ENCODE measurements at places on chromosomes 11 and 22.

DNA sequence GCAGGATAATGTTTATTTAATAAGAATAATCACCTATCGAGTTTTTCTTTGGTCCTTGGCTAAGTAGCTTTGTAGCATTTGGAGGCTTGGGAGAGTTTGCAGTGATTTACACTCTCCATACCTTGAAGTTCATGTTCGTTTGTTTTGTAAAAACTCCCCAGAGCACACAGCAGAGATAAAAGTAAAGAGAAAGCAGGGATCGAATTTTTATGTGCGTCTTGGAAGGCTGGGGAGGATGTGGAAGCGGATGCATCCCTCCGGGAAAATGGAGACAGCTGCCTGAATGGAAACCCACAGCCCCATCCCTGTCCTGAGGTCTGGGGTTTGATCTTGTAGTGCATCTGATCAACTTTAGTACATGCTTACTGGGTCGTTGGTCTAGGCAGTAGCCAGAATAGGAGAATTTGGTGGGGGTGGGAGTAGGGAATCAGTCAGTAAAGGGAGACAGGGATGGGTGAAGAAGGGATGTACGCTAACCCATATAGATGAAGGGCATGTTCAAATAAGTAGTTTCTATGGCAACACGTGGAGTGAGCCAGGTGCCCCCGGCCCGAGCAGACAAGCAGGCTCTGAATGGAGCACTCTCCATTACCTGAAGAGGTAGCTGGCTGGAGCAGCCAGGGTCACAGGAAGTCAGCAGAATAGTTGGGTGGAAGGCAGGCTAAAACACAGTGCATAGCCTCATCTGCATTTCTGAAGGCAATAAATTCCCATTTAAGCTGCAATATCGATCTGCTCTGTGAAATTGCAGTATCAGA lies 147.8 kb downstream of the COMMD9 start:
- no peak for DNase-seq

- DNase-seq: no peak
These were observed 51.2 kb downstream of the NFAM1 start for GRCh38 chr22:42380769-42381551.

- no peak for DNase-seq
These were observed 9.6 kb downstream of the REXO2 start for GRCh38 chr11:114448749-114449482.

- DNase-seq: no peak
These were observed 390.0 kb downstream of the NTM start for GRCh38 chr11:131760091-131761061.

DNA sequence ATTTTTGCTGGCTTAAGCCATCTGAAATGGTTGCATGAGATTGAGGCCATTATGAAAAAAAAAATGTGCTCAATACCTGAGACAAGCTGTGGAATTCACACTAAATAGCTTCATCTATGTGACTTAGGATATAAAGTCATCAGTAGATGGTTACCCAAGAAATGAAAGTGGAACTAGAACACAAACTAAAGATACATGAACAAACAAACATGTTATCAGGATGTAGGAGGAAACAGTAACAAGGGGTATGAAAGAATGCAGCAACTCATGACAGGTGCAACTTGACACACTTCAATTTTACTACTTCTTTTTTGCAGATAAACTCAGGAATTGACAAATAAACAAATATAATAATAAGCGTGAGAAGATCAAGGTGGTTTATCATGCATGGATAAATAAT lies 155.0 kb downstream of the WT1 start:
- no peak for DNase-seq

GRCh38 chr11:57599381-57599780 lies 1.9 kb downstream of the SERPING1 start:
- no peak for DNase-seq

- DNase-seq: no peak
These were observed 66.6 kb upstream of the PRODH start for GRCh38 chr22:19002684-19003038.

- DNase-seq: no peak
These were observed 696.5 kb upstream of the CHORDC1 start for GRCh38 chr11:90919332-90919731.

DNA sequence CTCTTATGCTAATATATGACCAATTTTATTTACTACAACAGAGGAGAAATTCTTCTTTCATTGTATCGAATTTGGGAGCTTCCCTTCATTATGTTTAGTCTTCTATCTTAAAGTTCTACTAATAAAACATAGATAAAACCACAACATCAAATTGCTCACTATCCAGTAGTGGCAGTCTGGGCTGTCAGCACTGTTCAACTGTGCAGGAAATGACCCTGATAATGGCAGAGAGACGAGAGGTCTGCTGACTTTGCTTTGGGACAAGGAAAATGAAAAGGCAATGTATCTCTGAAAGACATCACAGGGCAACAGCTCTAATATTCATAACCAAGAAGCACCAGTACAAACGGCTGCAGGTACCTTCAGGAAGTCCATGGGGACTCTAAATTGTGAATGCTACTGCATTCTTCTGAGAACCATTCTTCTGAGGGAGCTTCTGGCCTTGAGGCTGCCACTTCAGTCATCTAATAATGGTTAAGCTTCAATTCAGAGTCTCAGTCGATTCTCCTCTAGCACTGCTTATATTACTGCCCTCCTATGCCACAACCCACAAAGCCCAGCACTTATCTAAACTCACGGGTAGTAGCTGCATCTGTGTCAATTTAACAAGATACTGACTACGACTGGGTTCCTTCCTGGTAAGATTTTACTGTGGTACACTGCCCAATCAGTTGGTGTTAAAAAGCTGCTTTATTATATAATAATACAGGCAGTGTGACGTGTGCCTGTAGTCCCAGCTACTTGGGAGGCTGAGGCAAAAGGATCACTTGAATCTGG lies 44.2 kb downstream of the CKAP5 start:
- DNase-seq: no peak

GRCh38 chr11:85795712-85796487 lies 15.0 kb downstream of the SYTL2 start:
- no peak for DNase-seq

- no peak for DNase-seq
These were observed 1.7 kb upstream of the TYMP start for GRCh38 chr22:50531546-50531961.

DNA sequence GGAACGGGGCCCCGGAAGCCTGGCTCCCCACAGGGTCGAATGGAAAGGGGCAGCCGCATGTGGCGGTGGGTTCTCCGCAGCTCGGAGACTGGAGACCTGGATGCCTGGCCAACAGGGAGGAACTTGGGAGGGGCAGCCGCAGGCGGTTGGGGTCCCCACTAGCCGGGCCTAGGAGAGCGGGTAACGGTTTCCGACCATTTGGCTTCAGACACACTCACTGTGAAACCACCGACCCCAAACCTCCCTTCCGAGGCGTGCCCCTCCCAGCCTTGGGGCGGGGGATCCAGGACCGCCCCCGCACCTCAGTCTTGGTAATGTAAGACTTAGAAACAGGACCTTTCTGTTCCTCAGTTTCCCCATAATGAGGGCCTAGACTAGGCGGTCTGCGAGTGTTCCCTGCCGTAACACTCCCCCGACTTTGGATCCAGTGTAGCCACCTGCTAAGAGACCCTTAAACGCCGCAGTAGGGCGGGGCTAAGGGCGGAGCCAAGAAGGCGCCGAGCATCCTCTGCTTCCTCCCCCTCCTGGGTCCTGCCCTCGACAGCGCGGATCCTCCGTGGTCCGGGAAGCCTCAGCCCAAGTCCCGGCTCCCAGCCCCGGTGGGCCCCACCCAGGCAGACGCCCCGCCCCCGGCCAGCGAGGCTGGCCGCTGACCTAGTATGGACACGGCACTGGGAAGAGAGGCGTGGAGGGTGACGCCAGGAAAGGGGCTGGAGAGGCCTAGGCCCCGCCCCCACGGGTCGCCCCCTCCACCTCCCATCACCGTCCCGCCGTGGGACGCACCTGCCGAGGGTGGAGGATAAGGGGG lies 1.8 kb upstream of the RASGRP2 start:
- no peak for DNase-seq

- DNase-seq: no peak
These were observed 167.6 kb upstream of the MTMR2 start for GRCh38 chr11:96091476-96091875.

- peak; percentile 11 for DNase-seq
These were observed 18.5 kb downstream of the CD5 start for GRCh38 chr11:61120706-61121191.

DNA sequence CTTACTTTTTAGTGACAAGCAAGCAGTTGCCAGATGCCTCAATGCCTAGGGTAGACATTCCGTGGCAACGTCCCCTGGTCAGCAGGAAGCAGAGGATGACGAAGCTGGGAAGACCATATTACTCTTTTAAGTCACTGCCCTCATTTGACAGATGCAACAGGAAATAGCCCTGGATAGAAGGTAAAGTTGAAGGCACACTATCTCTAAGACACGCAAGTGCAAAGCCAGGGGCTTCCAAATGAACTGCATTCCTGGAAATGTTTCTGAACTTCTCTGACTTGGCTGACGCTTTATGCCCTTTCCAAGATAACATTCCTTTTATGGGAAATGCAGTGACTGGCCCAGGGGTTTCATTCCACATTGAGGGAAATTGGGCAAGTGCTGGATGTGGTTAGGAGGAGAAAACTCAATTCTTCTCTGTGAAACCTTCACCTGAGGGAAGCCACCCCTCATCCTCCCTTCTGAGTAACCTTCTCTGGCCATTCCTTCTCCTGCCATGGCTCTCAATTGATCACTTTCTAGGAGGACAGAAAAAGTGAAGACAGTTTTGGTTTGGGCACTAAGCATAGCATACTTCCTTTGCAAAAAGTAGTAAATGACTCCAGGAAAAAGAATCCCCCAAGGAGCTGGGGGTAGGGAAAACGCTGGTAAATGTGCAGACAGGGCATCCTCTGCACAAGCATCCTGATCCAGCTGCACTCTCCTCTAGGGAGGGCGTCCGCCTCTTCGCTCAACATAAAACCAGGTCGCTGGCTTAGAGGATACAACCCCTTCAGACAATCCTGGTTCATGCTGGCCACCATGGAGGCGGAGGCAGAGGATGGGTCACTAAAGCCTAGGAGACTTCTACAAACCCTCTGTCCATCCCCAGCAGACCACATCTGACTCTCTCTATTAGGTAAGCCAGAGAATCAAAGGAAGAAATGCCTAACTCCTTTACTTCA lies 14.5 kb downstream of the PCSK7 start:
- no peak for DNase-seq

DNA sequence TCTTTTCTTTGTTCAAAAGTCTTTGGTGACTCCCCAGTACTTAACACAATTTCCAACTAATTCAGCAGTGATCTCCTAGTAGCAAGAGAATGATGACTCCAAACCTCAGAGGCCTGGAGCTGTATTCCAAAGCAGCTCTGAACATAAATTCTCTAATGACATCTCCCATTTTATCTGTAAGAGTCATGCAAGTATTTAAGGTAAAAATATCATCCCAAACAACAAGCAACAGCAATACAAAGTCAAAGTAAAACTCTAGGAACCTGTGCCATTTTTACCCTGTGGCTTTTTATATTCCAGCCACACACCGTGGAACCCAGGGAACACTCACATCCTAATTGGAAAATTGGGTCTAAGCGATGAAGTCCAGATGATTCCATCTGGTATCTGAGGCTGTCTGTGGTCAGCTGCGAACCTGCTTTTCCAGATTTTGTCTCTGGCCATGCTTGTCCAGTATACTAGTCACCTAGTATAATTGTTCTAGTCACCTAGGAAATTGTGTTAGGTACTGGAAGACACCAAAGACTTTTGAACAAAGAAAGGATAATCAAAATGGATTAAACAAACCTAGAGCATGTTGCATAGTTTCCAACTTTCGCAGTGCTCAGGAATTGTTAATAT lies 92.3 kb upstream of the SLC25A18 start:
- DNase-seq: no peak

DNA sequence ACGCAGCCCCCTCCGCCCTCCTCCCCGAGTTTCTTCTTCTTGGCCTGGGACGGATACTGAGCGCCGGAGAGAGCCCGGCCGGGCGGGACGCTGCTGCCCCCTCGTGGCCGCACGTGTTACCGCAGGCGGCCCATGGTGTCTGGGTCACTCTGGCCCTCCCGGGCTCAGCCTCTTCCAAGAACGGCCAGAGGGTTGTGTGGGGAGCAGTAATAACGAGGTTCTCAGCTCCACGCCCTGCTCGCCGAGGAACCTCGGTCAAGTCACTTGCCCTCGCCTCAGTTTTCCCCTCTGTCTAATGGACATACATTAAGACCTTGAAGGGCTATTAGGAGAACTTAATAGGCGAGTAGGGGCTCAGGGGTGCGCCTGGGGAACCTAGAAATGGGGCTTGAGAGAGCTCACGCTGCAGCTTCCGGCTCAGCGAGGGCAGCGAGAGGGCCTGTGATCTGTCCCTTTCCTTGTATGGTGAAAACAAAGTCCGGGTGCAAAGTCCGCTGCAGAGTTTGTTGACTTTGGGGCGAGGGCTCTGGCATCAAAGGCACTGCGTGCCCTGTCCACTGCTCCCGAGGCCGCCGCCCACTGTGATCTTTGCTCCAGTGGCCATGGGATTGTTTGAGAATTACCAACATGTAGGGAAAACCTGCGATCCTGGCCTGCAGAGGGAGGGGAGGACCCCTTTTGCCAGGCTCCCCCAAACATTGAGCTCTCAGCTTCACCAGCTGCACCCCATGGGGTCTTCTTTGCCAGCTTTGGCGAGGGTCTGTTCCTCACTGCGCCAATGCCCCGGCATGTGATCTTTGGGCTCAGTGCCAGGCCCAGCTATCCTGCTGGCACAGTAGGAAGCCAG lies 14.4 kb upstream of the LRP5 start:
- no peak for DNase-seq

- no peak for DNase-seq
These were observed 5.7 kb downstream of the AP2A2 start for GRCh38 chr11:931385-931784.

- DNase-seq: no peak
These were observed at the start of gene OR5D13 for GRCh38 chr11:55773138-55773537. TSS of gene OR5D13 (plus strand) at chr11:55773438. CDS start at chr11:55773438, 0 bp downstream.

GRCh38 chr11:68471360-68472340 lies 11.1 kb downstream of the PPP6R3 start:
- DNase-seq: no peak

DNA sequence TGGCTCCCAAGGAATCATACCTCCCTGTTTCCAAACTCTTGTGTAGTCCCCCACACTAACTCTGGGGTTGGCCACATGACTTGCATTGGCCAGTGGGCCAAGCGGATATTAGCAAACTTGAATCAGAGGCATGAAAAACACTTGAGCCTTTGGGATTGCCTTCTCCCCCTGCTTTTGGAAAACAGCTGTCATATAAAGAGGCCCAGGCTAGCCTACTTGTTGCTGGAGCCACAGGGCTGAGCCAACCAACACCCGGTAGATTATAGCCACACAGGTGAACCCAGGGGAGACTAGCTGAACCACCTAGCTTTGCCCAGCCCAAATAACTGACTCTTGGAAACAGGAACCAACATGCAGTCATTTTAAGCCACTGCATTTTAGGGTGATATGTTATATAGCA lies 354.8 kb downstream of the TENM4 start:
- DNase-seq: no peak

DNA sequence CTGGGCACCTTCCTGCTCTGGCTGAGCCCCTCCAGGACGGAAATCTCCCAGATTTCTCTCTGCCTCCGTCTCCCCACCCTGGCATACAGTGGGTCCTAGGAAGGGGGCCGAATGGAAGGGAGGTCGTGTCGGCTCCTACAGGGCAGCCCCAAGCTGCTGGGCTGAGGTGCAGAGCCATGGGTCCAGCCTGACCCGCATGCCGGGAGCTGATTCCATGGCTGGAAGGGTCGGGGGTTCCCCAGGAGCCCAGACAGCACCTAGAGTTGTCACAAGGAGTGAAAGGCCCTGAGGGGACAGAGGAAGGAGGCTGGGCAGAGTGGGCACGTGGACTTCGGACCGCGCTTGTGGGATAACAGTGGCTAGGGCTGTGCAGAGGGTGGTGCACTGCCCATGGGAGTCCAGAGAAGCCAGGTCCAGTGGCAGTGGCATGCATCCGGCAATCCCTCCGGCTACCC lies 16.5 kb downstream of the CCND1 start:
- DNase-seq: no peak

Measured in retinal pigment epithelial cell (primary cell).